ENCODE measurements at places on chromosomes 4 and X. TPM values are rescaled to one million over a fixed set of nuclear protein-coding genes. Genes with fewer than 3 reads are reported as not detected.

- DNase-seq, result no peak
- H3K27ac ChIP-seq, result no peak overlapping the region
- no peaks in the 10 kb centered on the region for H3K4me1 ChIP-seq
- H3K4me3 ChIP-seq, result no peak overlapping the region
- H3K36me3 ChIP-seq, result peaks cover 7% of the 10 kb centered on the region
Observed at GRCh38 chrX:45208121-45208856, 7.6 kb upstream of the DIPK2B start.

RELL1 gene
- total RNA-seq, result 10.8 TPM

- H3K4me1 ChIP-seq, result peaks cover 7% of the 10 kb centered on the region
- H3K36me3 ChIP-seq, result peaks cover 13% of the 10 kb centered on the region
- no peaks in the 10 kb centered on the region for H3K27me3 ChIP-seq
- H3K27ac ChIP-seq, result no peak overlapping the region
Observed at GRCh38 chr4:100083289-100083688, 107.0 kb downstream of the DDIT4L start.

DNA sequence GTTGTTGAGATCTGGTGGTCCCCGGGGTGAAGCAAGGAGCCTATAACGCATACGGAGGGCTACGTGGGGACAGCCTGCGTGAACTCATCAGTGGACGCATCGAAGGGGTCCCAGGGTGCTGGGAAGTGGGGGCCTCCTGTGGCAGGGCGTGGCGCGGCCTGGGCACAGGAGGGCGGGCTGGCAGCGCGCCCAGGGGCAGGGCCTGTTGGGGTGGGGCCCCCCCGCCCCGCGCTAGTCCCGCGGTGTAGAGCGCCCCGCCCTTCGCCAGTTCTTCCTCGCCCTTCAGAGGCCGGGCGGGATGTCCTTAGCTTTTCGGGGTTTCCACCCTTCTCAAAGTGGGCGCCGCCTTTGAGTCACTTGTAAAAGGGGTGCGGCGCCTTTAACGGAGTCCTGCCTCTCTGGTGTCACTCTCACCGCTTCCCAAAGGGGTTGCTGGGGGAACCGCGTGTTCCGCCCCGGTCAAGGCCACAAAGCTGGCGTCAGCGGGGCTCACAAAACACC lies 632 bp downstream of the PLP2 start:
- no peaks in the 10 kb centered on the region for H3K4me1 ChIP-seq
- peak overlapping the region; percentile 66 for H3K4me3 ChIP-seq
- DNase-seq, result no peak
- no peak overlapping the region for H3K27ac ChIP-seq

GRCh38 chr4:137226221-137226620 lies 306.1 kb downstream of the PCDH18 start:
- no peaks in the 10 kb centered on the region for H3K4me1 ChIP-seq
- no peak overlapping the region for H3K27ac ChIP-seq
- no peak overlapping the region for H3K4me3 ChIP-seq
- no peaks in the 10 kb centered on the region for H3K27me3 ChIP-seq

GRCh38 chr4:19514276-19515070 lies 737.2 kb upstream of the SLIT2 start:
- no peak overlapping the region for H3K27ac ChIP-seq
- no peak overlapping the region for H3K4me3 ChIP-seq
- H3K36me3 ChIP-seq, result no peaks in the 10 kb centered on the region
- no peaks in the 10 kb centered on the region for H3K27me3 ChIP-seq

COX7B gene
- 253 TPM for total RNA-seq

HEPH gene
- total RNA-seq, result 55.7 TPM

DNA sequence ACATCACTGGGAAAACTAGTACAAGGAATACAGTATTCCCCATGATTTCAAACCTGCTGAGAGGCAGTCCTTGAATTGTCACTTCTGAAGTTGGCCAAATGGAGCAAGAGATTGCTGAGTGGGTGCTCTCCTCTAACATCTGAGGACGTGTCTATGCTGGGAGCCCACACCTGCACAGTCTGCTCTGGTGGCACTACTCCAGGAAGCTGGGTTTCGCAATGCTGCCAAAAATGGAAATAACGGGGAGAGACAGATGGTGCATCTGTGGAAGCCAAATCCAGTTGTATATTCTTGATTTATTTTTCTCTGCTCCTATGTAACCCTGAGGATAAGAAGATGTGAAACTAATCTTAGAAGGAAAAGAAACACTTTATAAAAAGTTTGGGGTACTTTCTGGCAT lies 240.1 kb upstream of the CTSO start:
- H3K27ac ChIP-seq, result no peak overlapping the region
- H3K4me1 ChIP-seq, result no peaks in the 10 kb centered on the region
- H3K4me3 ChIP-seq, result no peak overlapping the region
- no peaks in the 10 kb centered on the region for H3K36me3 ChIP-seq

HSD17B13 gene
- total RNA-seq, result not detected

DNA sequence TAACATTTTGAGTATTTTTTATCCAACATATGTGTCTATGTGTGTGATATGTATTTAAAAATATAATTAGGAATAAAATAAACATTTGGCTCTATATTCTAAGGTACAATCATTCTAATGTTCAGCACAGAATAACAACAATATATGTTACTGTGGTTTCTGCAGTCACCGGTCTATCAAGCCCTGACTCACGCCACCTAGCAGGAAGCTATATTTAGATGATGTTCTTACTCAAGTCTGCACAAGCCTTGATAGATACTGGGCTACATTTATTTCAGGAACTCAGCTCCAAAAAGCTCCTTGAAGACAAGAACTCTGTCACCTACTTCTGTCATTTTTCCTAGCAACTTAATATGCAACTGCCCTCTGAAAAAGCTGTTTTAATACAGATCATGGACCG lies 152.0 kb upstream of the FTHL17 start:
- no peak overlapping the region for H3K4me3 ChIP-seq
- peaks cover 7% of the 10 kb centered on the region for H3K36me3 ChIP-seq
- no peak for DNase-seq
- no peaks in the 10 kb centered on the region for H3K4me1 ChIP-seq
- no peaks in the 10 kb centered on the region for H3K27me3 ChIP-seq

Data from H9 (cell line).